ENCODE measurements at places on chromosomes 7 and 10.
A peak's percentile ranks its signal among the peaks of the same experiment; 100 is the strongest.

DNA sequence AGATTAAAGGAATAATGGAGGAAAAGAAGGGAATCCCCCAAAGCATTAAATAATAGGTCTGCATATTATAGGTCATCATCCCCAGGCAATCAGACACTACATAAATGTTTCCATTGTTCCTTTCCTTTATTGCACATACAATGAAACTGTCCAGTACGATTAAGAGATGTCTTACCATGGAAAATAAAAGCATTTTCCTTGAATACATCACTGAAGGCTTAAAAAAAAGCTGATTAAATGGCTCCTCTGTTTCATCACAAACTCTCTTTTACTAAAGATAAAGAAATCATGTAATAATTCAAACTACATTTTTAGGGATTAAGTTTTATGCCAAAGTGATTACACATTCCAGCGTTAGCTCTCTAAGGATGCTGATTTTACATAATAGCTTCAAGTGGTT, 316.0 kb downstream of the AGMO start:
- DNase-seq, result no peak

- DNase-seq, result no peak
Measured at GRCh38 chr7:128928882-128929788, 8.6 kb upstream of the IRF5 start.

DNA sequence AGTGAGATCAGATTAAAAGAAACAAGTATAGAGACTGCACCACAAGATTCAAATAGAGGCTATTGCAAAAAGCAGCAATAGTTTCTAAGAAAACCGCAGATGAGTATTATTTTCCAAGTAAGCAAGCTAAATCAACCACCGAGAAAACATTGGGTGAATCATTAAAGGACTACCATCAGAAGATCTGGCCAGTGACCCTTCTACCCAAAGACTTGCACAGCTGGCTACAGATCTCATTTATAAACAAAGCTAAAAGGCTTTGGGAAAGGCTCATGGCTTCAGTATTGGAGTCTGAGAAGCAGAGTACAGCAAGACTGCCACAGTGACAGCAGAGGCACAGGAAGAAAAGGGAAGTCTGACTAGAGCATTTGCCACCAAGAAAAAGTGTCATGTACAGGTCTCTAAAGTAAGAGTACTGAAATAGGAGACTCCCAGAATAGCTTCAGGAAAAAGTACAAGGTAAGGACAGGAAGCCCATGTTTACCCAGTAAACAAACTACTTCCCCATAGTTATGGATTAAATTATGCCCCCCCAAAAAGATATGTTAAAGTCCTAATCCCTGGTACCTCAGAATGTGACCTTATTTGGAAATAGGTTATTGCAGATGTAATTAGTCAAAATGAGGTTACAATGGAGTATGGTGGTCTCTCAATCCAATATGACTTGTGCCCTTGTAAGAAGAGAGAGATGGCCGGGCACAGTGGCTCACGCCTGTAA, 19.0 kb downstream of the STEAP1 start:
- DNase-seq, result no peak

- DNase-seq, result no peak
Measured at GRCh38 chr10:1548596-1548995, 188.7 kb downstream of the ADARB2 start.

DNA sequence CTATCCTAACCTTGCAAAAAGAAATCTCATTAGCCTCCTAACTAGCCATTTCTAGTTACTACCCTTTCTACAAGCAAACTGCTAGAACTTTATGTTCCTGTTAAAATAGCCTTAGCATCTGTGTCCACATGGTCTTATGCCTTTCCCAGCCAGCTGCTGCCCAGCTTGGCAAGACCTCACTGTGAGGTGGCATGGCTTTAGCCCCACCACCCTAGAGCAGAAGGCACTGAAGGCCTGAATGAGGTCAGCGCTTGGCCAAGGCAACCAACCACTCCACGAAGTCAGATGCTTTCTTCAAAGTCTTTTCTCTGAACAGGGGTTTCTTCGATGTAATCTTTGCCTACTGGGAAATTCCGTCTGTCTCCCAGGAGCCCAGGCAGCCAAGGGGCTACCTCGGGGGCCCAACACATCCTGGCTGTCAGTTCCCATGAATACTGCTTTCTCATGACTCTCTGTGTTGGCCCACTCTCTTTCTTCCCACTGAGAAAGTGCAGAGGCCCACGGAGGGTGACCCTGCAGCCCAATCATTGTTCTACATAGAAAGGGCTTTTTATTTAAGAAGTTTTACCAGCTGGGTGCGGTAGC, 41.6 kb downstream of the POLR3A start:
- no peak for DNase-seq

- no peak for DNase-seq
Measured at GRCh38 chr10:75649466-75649865, 218.0 kb downstream of the LRMDA start.

DNA sequence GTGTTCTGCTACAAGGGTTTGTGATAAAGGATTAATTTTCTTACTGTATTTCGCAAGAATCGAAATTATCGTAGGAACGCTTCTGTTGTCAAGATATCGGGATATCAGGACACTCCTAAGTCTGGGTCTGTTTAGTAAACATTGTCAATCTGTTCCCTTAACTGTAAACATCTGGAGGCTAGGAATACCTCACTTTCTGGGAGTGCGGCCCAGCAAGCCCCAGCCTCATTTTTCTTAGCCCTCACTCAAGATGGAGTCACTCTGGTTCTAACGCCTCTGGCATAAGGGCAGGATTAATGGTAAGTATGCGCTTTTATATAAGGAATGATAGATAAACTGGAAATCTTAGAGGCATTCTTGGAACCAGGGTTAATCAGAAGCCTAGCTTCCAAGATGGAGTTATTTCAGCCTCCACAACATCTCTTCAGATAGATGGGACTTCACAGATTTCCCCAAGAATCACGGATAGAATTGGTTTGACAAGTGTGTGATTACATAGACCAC, 30.1 kb upstream of the CCL24 start:
- DNase-seq, result no peak

GRCh38 chr10:97676770-97677581, 10.1 kb downstream of the AVPI1 start:
- no peak for DNase-seq

- DNase-seq, result no peak
Measured at GRCh38 chr7:101537205-101537604, 91.9 kb downstream of the MYL10 start.

GRCh38 chr7:91446819-91447218, 182.6 kb downstream of the FZD1 start:
- peak; percentile 18 for DNase-seq

- no peak for DNase-seq
Measured at GRCh38 chr10:482051-482501, 207.4 kb downstream of the DIP2C start.

- no peak for DNase-seq
Measured at GRCh38 chr7:114793155-114793845, 128.6 kb upstream of the MDFIC start.

DNA sequence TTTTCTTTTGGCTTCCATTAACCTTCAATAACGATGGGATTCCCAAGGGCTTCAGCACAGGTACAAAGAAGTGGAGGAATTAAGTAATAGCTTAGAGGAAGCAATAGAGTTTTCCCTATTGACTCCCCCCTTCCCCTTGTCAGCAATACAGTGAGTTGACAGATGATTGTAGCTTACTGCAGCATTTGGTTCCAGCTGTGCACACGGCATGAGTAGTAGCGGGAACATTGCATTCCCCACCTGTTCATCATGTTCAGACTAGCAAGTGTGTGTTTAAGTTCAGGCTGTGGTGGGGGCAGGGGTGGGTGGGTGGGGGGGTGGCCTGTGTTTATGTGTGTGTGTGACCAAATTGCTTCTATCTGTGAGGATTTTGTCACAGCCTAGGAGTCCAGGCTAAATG, 4.6 kb upstream of the ADRA2A start:
- DNase-seq, result no peak

DNA sequence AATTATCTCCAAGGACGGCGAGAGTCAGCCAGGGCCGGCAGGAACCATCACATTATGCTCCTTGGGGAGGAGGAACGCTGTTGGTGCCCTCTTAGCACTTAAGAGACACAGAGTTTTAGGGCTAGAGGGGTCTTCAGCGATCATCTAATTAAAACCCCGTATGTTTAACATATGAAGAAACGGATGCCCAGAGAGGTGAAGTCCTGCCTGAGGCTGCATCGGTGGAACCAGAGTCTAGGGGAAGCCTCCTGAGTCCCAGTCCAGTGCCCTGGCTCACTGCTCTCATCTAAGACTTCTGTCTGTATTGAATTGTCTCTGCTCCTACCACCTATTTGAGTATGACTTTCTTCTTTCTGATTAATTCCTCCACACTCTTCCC, 688 bp upstream of the ABCB4 start:
- DNase-seq, result no peak

GRCh38 chr10:109624939-109625338, 298.4 kb downstream of the XPNPEP1 start:
- no peak for DNase-seq

GRCh38 chr10:26112532-26112931, 104.0 kb upstream of the GAD2 start:
- DNase-seq, result no peak

GRCh38 chr10:42988069-42988468, 88.8 kb upstream of the RET start:
- DNase-seq, result no peak
